ENCODE measurements at places on chromosomes 1 and 21. TPM values are rescaled to one million over a fixed set of nuclear protein-coding genes. Genes with fewer than 3 reads are reported as not detected.

DNA sequence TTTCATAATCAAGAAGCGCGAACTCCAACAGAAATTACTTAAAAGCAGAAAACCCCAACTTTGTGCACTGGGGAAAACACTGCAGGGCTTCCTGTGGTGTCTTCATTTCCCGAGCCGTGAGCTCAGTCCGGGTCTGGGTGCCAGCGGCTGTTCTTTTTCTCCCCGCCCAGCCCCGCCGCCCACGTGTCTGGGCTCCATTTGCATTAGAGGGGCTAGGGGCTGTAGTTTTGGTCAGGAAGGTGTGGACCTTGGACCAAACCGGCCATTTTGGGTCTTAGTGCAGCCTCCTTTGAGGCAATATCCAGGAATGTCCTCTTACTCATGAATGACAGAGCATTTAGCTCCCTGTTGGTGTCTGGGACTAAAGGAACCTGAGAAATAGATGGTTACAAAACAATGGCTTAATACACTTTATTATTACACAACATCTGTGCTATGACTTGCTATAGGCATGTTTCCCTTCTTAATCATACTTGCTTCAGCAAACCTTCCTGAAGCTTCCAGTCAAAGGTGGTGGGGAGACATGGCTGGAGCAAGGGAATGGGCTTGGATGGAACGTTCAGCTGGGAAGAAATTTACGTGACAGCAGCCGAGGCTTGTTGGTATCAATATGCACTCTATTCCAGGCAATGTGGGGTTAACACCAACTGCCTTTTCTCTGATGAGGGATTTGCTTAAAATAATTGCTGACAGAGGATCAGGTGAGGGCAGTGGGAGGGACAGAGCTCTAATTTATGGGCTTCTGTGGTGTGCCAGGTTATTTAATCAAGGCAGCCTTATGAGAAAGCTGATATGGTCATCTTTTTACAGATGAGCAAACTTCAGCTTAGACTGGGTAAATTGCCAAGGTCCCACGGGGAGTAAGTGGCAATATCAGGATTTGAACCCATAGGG lies 1.1 kb downstream of the AGTRAP start:
- H3K27ac ChIP-seq, result peak overlapping the region; percentile 72
- peak overlapping the region; percentile 98 for H3K4me3 ChIP-seq
- peaks cover 43% of the 10 kb centered on the region for H3K36me3 ChIP-seq
- no peaks in the 10 kb centered on the region for H3K27me3 ChIP-seq
- DNase-seq, result peak; percentile 68

DNA sequence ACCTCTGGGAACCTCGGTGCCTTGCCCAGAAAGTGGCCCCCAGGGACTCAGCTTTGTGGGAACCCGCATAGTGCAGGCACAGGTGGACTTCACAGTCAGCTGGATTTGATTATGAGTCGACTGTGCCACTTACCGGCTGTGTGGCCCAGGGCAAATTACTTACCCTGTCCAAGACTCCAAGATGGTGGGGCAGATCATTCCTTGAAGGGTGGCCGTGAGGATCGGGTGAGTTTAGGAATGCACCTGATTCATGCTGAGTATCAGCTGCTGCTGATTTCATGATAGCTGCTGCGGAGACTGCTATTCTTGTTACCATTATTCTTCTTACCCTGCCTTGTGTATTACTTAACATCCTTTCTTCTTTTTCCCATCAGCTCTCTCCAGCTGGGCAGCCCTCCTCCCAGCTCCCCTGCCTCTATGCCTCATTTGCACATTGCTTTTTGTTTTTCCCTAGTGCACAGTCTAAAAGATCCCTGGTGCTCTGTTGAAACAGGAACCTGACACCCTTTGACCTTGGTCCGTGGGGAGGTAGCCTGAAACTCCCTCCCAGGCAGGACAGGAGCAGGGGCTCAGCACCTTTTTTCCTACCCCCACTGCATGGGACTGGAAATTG lies 40.5 kb upstream of the FHAD1 start:
- H3K27ac ChIP-seq, result no peak overlapping the region
- no peak overlapping the region for H3K4me3 ChIP-seq
- H3K4me1 ChIP-seq, result no peaks in the 10 kb centered on the region
- DNase-seq, result no peak
- H3K36me3 ChIP-seq, result no peaks in the 10 kb centered on the region

DNA sequence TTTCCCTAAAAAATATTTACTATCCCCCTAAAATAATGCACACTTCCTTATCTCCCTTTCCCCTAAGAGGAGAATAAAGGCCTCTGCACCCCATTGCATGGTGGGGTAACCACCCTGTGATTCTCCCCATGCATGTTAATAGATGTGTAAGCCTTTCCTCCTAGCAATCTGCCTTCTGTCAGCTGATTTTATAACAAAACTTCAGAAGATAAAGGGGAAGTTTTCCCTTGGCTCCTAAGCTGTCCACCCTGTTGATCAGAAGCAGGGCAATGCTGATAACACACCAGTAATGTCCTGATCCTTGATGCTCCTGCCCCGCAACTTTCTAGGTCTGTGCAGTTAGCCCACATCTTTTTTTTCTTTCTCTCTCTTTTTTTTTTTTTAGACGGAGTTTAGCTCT lies 11.4 kb upstream of the RNF187 start:
- no peak overlapping the region for H3K4me3 ChIP-seq
- no peak for DNase-seq
- H3K27ac ChIP-seq, result no peak overlapping the region
- peaks cover 7% of the 10 kb centered on the region for H3K36me3 ChIP-seq
- H3K4me1 ChIP-seq, result peaks cover 66% of the 10 kb centered on the region

DNA sequence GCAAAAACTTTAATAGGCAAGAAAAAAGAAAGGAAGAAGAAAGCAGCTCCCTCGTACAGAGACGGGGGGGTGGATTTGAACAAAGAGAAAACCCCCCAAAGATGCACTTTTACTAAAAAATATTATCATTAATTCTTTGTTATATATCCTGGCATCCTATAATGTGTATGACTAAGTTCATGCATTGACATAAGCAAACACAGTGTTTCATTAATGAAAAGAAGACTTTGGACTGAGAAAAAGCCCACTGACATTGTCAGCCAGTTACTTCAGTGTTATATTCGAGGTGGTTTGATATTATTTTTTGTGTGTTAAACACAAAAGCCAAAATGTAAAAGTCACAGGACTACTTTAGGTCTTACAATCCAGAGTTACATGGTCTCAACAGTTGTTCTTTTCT lies 110.1 kb upstream of the DPYD start:
- no peaks in the 10 kb centered on the region for H3K36me3 ChIP-seq
- H3K27ac ChIP-seq, result no peak overlapping the region
- H3K4me1 ChIP-seq, result no peaks in the 10 kb centered on the region
- no peak for DNase-seq
- peaks cover 1% of the 10 kb centered on the region for H3K27me3 ChIP-seq
- H3K4me3 ChIP-seq, result no peak overlapping the region

GRCh38 chr1:220803401-220804201 lies 16.9 kb downstream of the MTARC1 start:
- H3K4me3 ChIP-seq, result no peak overlapping the region
- H3K36me3 ChIP-seq, result no peaks in the 10 kb centered on the region

DNA sequence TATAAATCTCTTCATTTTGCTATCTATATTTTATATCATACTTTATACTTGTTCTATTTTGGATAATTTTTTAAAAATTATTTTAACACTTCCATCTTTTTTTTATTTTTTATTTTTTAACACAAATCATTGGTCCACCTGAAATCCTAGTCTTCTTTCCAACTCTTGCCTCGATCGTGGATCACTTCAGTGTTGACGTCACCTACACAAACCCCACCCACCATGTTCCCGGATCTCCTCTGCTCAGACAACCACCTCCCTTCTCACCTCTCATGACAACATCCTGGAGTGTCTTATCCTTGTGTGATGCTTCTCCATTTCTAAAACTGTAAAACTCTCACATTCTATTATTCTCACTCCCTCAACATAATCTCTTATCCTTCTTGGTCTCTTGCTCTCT lies 34.1 kb upstream of the BTG3 start:
- peaks cover 6% of the 10 kb centered on the region for H3K4me1 ChIP-seq
- no peak overlapping the region for H3K27ac ChIP-seq
- H3K27me3 ChIP-seq, result peaks cover 7% of the 10 kb centered on the region
- DNase-seq, result no peak
- no peaks in the 10 kb centered on the region for H3K36me3 ChIP-seq

DNA sequence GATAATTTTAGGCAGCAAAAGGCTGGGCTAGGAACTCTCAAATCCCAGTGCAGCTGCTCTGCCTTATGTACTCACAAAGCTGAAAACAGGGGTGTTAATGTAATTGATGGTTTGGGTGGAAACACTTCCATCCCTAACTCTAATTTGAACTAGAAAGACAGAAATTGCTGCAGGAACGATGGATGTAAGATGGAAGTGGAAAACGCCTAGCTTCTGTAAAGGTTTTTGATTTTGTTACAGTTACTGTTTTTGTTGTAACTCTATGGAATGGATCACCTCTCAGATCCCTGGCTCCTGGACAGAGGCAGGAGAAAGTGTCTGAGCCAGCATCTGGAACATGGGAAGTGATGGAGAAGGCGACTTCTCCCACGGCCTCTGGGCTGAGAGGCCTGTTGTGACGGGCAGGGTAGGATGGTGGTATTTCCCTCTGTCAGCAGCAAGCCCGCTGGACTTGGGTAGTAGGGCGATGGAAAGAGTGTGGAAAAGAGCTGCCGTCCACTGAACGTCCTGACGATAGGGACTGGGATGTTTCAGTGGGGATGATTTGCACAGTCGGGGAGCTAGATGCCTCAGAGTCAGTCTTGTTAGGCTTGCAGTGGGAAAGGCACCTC lies 1.6 kb downstream of the TRAF5 start:
- no peak for DNase-seq
- H3K27ac ChIP-seq, result peak overlapping the region; percentile 92
- H3K4me1 ChIP-seq, result peaks cover 79% of the 10 kb centered on the region
- H3K4me3 ChIP-seq, result peak overlapping the region; percentile 89
- H3K27me3 ChIP-seq, result no peaks in the 10 kb centered on the region
- H3K36me3 ChIP-seq, result peaks cover 38% of the 10 kb centered on the region

GRCh38 chr21:25925936-25926335 lies 191.2 kb downstream of the GABPA start:
- no peaks in the 10 kb centered on the region for H3K27me3 ChIP-seq
- H3K36me3 ChIP-seq, result peaks cover 1% of the 10 kb centered on the region
- no peak overlapping the region for H3K27ac ChIP-seq
- no peak for DNase-seq
- H3K4me3 ChIP-seq, result no peak overlapping the region
- H3K4me1 ChIP-seq, result peaks cover 4% of the 10 kb centered on the region

- no peaks in the 10 kb centered on the region for H3K4me1 ChIP-seq
- peaks cover 14% of the 10 kb centered on the region for H3K27me3 ChIP-seq
- no peaks in the 10 kb centered on the region for H3K36me3 ChIP-seq
- DNase-seq, result no peak
Measured at GRCh38 chr1:47978486-47978885, 18.7 kb downstream of the TRABD2B start.

DNA sequence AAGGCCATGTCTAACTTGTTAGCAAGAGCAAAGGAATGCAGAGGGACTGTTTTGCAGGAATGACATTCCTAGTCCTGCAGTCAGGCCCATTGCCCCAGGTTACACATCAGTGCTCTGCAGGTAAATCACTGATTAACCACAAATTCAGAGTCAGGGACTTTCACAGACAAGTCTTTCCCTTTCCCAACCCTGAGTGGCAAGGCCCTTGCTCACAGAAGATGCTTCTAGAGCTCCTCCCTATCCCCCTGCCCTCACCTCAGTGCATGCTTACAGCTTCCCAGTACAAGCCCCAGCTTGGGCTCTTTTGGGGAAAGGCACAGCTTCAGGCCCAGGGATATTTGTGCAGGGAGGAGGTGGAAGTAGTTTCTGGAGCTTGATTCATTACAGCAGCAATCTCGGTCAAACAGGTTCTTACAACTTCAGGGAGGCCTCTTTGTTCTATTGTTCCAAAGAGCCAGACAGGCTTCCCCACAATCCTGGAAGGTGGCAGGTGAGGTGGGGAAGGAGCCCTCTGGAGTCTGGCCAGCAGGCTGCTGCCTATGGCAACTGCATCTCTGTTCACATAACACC lies 53.9 kb downstream of the CASQ2 start:
- no peaks in the 10 kb centered on the region for H3K4me1 ChIP-seq
- H3K36me3 ChIP-seq, result no peaks in the 10 kb centered on the region
- H3K4me3 ChIP-seq, result no peak overlapping the region
- no peak overlapping the region for H3K27ac ChIP-seq

- no peak overlapping the region for H3K4me3 ChIP-seq
- no peak for DNase-seq
- no peaks in the 10 kb centered on the region for H3K27me3 ChIP-seq
- H3K36me3 ChIP-seq, result peaks cover 17% of the 10 kb centered on the region
- H3K4me1 ChIP-seq, result peaks cover 16% of the 10 kb centered on the region
Measured at GRCh38 chr1:244394826-244395765, 56.6 kb downstream of the ADSS2 start.

GRCh38 chr1:238552271-238552670 lies 661.5 kb upstream of the ZP4 start:
- H3K27ac ChIP-seq, result no peak overlapping the region
- no peaks in the 10 kb centered on the region for H3K36me3 ChIP-seq

DNA sequence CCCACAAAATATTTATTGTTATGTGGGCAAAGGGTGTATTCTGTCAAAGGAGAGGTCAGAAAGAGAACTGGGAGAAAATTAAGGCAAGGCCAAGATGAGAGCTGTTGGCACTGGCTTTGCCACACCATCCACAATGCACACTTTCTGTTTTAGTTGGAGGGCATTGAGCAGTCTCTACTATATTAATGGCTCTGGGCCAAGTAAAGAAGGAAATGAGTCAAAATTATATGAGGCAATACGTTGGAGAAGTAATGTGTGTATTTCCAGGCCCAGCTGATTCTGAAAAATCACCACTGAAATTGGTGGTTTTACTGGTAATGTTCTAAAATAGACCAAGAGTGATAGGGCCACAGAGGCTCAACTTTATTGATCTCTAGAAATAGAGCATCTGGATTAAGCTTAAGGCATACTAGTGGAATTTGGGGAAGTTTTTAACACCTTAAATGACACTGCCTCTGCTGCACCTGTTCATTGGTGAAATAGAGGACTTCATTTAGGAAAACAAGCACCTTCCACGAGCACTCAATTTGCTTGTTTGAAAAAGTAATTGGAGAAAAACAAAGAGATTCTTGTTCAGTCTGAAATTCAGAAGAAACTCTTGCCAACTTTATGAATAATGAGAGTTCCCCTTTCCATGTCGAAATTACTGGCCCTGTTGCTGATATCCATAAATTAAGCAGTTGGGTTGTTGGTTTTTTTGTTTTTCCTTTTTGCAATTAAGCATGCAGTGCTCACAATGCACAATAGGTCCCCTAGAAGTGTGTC lies 424.9 kb downstream of the ADGRL2 start:
- H3K4me1 ChIP-seq, result peaks cover 6% of the 10 kb centered on the region
- DNase-seq, result no peak
- no peaks in the 10 kb centered on the region for H3K36me3 ChIP-seq
- no peak overlapping the region for H3K4me3 ChIP-seq

PDE4B gene
- total RNA-seq, result 21.4 TPM

WDR64 gene
- total RNA-seq, result 0.21 TPM

MATN1 gene
- total RNA-seq, result not detected

FAM163A gene
- not detected for total RNA-seq

Data from activated CD8-positive, alpha-beta T cell treated with anti-CD3 and anti-CD28 coated beads, Interleukin-2, amount 10 ng/mL, durations not matched to agents 7 days and 5 days (primary cell).